IMR-90 (cell line): ENCODE measurements at places on chromosomes 13 and 19. TPM values are rescaled to one million over a fixed set of nuclear protein-coding genes. Genes with fewer than 3 reads are reported as not detected.
A peak's percentile ranks its signal among the peaks of the same experiment; 100 is the strongest.

The SOX1 gene
- not detected in 2 replicates for total RNA-seq

The HOMER3 gene
- 50.8 and 53.4 TPM in 2 replicates for total RNA-seq

The CD22 gene
- total RNA-seq = 0.18 TPM in 1 of 2 replicates, not detected in the other

- DNase-seq = no peak
These were observed 5.1 kb downstream of the RGCC start for GRCh38 chr13:41462427-41462826.

DNA sequence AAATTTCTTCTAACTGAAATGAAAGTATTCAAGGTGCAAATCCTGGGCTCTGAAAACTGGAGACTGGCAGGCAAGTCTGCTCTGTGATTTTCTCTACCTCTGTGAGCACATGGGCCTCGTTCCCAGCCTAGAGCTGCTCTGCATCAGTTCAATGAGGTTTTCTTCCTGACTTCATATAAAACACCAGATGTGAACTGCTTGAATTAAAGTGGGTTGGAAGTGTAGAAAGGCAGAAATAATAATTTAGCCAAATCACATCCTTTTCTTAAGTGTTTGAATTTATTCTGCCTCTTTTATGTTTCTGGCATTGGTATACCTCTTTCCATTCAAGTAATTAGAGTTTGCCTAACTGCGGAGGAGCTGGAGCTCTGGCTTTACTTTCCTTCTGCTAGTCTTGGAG lies 540.8 kb downstream of the OLFM4 start:
- DNase-seq = no peak

DNA sequence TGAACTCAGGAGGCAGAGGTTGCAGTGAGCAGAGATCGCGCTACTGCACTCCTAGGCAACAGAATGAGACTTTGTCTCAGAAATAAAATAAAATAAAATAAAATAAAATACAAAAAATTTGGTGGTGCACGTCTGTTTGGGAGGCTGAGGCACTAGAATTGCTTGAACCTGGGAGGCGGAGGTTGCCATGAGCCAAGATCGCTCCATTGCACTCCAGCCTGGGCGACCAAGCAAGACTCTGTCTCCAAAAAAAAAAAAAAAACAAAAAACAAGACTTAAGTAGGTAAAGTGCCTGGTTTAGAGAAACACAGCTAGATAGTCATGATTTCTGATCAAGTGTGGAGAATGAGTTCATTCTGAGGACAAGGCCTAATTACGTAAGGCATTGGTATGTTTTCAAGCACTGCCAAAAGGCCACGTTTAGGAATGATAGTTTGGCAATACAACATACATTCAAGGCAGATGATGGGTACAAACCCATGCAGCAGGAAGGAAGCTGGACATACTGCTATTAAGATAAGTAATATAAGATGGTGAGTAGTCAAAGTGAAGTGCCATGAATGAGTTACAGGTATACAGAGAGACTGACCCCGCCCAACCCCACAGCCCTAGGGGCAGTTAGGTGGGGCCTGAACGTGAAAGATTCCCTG lies 4.8 kb upstream of the UCHL3 start:
- DNase-seq = peak; percentile 90

DNA sequence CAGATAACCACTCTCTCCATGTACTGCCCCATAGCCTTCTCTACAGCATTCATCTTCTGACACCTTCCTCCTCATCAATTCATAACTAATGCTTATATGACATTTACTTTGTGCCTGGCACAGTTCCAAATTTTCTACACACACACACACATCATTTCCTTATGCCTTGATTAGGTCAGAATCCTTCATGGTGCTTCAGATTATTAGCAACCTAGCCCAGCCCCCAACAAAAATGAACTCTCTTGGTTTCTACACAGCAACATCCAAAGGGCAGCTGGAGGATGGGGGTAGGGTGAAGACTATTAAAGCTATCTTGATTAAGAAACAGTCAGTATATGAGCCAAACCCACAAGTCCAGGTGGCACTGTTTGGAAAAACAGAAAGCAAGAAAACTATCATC lies 3.7 kb downstream of the RUBCNL start:
- no peak for DNase-seq

DNA sequence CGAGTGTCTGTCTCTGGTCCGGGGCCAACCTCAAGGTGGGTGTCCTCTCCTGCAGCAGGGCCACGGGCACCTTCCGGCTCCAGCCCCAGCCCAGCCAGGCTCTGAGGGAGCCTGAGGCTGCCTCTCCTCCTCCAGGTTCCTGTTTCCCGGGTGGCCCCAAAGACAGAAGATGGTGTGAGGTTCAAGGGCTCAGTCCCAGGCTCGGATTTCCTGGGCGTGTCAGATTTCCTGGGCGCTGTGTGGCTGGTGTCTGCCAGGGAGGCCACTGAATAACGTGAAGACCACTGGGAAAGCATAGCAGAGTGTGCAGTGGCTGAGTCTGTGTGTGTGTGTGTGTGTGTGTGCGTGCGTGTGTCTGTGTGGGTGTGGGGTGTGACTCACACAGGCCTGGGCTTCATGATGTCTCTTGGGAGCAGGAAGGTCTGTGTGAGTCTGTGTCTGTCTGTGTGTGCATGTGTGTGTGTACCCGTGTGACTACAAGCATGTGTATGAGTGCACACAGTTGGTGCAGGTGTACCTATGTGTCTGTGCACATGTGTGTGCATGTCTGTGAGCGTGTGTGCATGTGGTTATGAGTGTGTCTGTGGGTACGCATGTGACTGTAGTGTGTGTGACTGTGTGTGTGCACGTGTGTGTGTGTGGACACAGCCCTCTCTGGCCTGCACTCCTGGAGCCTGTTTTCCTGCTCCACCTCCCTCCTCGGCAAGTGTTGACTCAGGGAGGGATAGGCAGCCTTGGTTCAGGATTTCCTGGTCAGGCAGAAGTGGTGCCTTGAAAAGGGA lies 28.3 kb downstream of the CEBPA start:
- DNase-seq = peak; percentile 84

- peak; percentile 93 for DNase-seq
These were observed 331.7 kb downstream of the LIG4 start for GRCh38 chr13:107883561-107884175.

DNA sequence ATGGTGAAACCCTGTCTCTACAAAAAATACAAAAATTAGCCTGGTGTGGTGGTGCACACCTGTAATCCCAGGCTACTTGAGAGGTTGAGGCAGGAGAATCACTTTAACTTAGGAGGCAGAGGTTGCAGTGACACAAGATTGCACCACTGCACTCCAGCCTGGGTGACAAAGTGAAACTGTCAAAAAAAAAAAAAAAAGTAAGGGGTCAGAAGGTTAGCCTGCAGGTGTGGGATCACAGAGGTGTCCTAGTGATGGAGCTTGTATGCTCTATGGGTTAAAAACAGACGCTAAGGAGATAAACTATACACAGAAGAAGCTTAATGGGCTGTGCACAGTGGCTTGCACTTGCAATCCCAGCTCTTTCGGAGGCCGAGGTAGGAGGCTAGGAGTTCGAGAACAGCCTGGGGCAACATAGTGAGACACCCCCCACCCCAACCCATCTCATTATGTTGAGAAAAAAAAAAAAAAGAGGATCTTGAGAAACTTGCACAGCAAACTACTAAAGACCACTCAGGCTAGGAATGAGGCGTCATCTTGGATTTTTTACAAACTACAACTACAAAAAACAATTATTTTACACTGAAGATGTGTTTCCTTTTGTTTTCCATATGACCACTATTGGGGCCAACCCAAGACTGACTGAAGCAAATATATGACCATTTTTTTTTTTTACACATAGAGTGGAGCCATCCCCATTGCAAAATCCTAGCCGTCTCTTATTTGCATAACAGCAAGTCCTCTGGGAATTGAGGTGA lies 7.9 kb downstream of the FOSB start:
- peak; percentile 32 for DNase-seq

- no peak for DNase-seq
These were observed 4.7 kb downstream of the PRKACA start for GRCh38 chr19:14112809-14113385.

DNA sequence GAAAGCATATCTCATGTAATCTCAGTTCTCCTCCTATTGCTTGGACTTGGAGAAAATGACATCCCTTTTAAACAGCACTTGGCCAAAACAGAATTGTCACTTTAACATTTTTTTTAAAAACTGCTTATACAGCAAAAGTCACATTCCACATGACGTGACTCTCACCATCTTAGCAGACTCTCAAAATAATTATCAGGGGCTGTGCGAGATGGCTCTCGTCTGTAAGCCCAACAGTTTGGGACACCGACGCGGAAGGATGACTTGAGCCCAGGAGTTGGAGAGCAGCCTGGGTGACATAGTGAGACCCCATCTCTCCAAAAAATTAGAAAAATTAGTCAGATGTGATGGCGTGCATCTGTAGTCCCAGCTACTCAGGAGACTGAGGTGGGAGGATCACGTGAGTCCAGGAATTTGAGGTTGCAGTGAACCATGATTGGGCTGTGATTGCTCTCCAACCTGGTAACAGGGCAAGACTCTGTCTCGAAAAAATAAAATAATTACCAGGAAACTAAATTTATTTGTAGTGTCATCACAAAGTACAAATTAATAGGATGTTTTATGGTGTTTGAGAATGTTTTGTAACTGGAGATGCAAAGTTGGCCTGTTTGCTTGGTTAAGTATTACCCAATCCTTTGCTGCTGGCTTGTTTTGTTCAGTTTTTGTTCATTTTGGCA lies 8.8 kb downstream of the SAFB start:
- no peak for DNase-seq

DNA sequence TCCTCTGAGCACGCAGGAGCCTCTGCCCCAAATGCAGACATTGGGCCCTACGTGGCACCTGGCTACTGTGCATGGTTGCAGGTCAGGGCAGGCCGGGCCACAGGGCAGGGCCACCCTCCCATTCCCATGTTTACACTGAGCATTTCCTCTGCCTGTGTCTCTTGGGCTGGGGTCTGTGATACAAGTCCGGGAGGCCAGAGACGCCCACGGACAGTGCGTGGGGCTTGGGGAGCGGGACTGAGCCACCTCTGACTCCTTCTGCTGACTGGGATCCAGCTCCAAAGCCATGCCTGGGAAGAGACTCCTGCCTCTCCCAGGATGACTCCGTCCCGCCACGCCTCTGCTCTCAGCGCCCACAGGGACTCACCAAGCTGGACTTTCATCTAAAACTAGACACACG lies 18.8 kb downstream of the GAS6 start:
- DNase-seq = no peak
